Calu3 (cell line): ENCODE measurements at places on chromosomes 1 and 21. TPM values are rescaled to one million over a fixed set of nuclear protein-coding genes. Genes with fewer than 3 reads are reported as not detected.

DNA sequence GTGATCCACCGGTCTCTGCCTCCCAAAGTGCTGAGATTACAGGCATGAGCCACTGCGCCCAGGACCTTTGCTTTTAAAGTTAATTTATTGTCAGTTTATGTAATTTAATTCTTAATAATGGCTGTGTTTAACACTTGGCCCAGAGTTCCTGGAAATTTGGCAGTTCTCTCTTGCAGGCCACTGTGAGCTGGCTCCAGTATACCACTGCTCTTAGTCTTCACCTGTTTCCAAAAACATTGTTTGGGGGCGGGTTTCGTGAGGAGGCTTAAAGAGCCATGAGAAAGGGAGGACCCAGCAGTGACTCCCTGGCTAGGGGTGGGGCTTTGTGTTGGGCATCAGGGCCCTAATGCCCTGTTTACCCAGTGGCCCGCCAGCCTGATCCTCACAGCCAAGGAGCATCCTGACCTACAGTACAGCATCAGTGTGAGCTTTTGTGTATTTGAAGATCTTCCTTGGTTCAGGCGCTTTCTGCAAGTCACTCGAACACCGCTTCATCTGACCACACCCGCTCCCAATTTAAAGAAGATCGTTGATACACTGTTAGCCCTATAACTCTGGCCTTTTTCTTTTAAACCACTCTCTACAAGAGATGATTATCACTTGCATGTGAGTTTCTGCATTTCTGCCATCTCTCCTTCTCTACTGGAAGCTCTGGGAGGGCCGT, 12.0 kb upstream of the BGLAP start:
- no peak for DNase-seq

SESN2 gene
- 12.4 and 13.0 TPM in 2 replicates for total RNA-seq

- no peak for DNase-seq
These were observed 12.3 kb downstream of the ID3 start for GRCh38 chr1:23546897-23547584.

TIE1 gene
- not detected in 2 replicates for total RNA-seq

DNA sequence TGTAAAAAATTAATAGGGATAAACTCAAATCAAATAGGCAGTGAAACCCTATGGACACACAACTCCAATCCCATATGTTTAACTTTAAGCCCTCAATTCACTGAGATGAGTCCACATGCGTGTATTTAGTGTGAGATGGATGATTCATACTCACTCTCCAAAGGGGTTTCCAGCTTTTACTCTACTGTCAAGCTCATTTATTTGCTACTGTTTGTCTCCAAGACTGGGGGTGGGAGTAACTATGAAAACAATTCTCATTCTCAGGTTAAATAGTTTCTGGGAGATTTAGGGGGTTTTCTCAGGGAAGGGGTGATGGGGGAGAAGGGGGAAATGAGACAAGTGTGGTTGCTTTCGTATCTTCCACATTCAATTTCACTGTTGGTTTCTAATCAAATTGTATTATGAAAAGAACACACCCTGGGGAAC, 2.7 kb downstream of the RAB29 start:
- DNase-seq: no peak
